T-helper 17 cell (primary cell): ENCODE measurements at places on chromosomes 5 and 9.

- no peak overlapping the region for H3K4me3 ChIP-seq
- H3K27ac ChIP-seq, result no peak overlapping the region
- DNase-seq, result no peak
- H3K27me3 ChIP-seq, result peaks cover 14% of the 10 kb centered on the region
- no peaks in the 10 kb centered on the region for H3K36me3 ChIP-seq
Observed at GRCh38 chr9:87138128-87139040, 191.1 kb upstream of the GAS1 start.

DNA sequence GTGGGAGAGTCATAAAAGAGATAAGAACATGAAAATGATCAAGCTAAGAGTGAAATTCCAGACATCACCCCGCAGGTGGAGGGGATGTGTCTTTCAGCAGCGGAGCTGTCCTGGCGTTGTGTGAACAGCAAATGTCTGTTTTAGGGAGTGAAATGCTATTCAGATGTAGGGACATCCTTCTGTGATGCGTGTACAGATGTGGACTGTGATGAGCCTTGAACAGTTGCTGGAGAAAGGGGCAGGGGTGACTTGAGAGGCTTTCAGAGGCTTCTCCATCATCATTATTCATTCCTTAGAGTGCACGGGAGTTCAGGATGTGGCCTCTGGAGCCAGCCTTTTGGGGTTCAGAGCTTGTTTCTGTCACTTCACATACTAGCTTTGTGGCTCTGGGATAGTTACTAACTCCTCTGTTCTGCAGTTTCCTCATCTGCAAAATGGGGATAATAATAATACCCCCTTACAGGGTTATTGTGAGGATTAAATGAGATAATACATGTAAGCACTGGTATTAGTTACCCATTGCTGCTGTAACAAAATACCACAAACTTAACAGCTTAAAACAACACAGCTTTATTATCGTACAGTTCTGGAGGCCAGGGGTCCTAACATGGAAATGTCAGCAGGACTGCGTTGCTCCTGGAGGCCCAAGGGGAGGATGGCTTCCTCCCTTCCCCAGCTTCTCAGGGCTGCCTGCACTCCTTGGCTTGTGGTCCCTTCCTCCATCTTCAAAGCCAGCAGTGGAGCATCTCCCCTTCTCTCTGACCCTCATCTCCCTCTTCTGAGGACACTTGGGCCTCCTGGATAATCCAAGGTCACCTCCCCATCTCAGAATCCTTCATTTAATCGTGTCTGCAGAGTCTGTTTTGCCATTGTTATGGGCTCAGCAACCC is 9.4 kb downstream of the TRAF1 start:
- no peaks in the 10 kb centered on the region for H3K27me3 ChIP-seq
- peaks cover 18% of the 10 kb centered on the region for H3K36me3 ChIP-seq
- H3K4me1 ChIP-seq, result peaks cover 61% of the 10 kb centered on the region
- H3K4me3 ChIP-seq, result peak overlapping the region; percentile 21
- H3K27ac ChIP-seq, result peak overlapping the region; percentile 96

DNA sequence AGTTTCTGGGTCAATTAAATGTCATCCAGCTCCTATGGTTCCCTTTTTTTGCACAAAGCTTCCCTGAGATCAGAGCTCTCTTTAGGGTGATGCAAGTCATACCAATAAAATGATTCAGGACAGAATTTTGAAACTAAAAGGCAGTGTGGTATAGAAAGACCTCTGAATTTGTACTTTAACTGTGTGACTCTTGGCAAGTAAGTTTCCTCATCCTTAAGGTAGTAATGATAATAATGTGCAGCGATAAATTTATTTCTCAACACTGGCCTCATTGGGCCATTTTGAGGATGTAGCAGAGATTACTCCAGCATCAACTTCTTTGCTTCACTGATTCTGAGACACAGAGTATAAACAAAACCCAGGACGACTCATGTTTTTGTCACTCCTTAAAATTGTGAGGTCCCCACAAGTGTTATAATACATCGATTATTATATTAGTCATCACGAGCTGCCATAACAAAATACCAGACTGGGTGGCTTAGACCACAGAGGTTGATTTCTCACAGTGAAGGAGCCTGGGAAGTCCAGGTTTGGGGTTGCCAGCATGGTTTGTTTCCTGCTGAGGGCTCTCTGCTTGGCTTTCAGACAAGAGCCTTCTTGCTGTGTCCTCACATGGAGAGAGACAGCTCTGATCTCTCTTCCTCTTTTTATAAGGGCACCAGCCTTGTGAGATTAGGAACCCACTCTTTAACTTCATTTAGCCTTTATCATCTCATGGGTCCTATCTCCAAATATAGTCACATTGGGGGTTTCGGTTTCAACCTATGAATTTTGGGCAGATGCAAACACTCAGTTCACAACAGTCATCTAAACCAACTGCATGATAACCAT is 293.0 kb downstream of the ZNF608 start:
- H3K36me3 ChIP-seq, result no peaks in the 10 kb centered on the region
- no peak overlapping the region for H3K4me3 ChIP-seq
- H3K27ac ChIP-seq, result no peak overlapping the region
- no peaks in the 10 kb centered on the region for H3K27me3 ChIP-seq
- no peak for DNase-seq
- H3K4me1 ChIP-seq, result no peaks in the 10 kb centered on the region

- DNase-seq, result no peak
- H3K27ac ChIP-seq, result no peak overlapping the region
- no peaks in the 10 kb centered on the region for H3K4me1 ChIP-seq
Observed at GRCh38 chr9:117541181-117541580, 126.3 kb upstream of the ASTN2 start.

GRCh38 chr5:128225245-128226030 is 141.9 kb downstream of the SLC12A2 start:
- H3K4me3 ChIP-seq, result no peak overlapping the region
- H3K27me3 ChIP-seq, result peaks cover 20% of the 10 kb centered on the region
- H3K4me1 ChIP-seq, result no peaks in the 10 kb centered on the region
- no peaks in the 10 kb centered on the region for H3K36me3 ChIP-seq

- no peak overlapping the region for H3K27ac ChIP-seq
- peaks cover 8% of the 10 kb centered on the region for H3K27me3 ChIP-seq
- H3K4me3 ChIP-seq, result no peak overlapping the region
- H3K4me1 ChIP-seq, result peaks cover 4% of the 10 kb centered on the region
- H3K36me3 ChIP-seq, result peaks cover 5% of the 10 kb centered on the region
- DNase-seq, result no peak
Observed at GRCh38 chr9:97109194-97109811, 70.4 kb upstream of the CTSV start.

GRCh38 chr9:133996531-133997520 is 4.7 kb upstream of the VAV2 start:
- H3K36me3 ChIP-seq, result no peaks in the 10 kb centered on the region
- no peak for DNase-seq
- H3K4me3 ChIP-seq, result no peak overlapping the region
- peaks cover 9% of the 10 kb centered on the region for H3K27me3 ChIP-seq
- no peak overlapping the region for H3K27ac ChIP-seq

- peak; percentile 64 for DNase-seq
- peak within 1 kb of the TSS; percentile 99 for H3K4me3 ChIP-seq
- H3K27me3 ChIP-seq, result no peaks in the 10 kb centered on the region
- peaks cover 5% of the 10 kb centered on the region for H3K36me3 ChIP-seq
Observed at GRCh38 chr5:177426566-177427210, at the start of gene GRK6. GRK6 (plus strand) TSS chr5:177426676; CDS start chr5:177426846, 170 bp downstream.

DNA sequence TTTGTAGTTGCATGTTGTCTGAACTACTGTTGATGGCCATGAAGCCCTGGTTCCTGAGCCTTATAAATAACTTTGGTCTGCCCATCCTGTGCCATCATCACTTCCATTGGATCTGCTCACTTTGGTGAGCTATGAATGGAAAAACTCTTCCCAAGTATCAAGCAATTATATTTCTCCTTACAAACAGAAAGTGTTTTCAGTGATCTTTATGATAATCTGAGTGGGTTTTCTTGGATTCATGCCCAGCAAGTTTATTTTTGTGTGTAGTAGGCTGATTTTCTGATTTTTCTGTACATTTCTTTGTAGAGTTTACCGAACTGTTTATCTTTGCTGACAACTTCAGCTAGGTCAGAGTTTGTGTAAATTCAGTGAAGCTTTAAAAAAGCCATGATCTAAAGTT is 31.0 kb downstream of the CAMK4 start:
- DNase-seq, result no peak
- peaks cover 45% of the 10 kb centered on the region for H3K4me1 ChIP-seq
- H3K36me3 ChIP-seq, result peaks cover 7% of the 10 kb centered on the region

DNA sequence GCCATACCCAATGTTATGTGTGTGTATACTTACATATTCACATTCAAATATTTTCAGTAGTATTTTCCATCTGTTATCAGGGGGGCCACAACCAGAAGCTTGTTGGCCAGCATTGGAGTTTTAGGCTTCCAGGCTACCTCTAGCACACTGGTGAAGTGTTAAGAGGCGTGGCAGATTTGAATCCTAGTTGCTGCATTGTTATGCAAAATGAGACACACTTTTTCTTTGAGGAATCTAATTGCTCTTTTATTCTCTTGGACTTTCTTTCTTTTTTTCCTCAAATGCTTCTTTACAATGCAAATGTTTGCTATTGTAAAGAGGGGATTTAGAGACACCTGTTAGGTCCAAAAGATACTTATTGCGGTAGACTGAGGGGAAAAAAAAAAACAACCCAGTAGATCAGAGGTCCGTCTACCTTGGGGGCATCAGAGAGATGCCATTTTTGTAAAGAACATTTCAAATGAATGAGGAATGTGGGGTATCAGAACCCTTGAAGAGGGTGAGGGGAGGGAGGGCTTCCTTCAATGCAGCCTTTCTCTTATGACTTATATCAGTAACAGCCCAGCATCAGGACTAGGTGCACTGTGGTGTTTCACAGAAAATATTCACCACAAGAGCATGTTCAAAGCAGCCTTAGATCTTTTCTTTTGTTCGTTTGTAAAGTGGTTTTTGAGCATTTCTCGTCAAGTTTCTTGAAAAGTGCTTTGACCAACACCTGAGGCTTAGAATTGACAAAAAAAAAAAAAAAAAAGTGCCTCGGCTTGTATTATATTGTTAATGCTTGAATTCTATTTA is 3.8 kb downstream of the SMARCA2 start:
- peaks cover 3% of the 10 kb centered on the region for H3K36me3 ChIP-seq
- peak overlapping the region; percentile 94 for H3K27ac ChIP-seq
- no peak for DNase-seq
- H3K27me3 ChIP-seq, result no peaks in the 10 kb centered on the region

- H3K27ac ChIP-seq, result peak overlapping the region; percentile 66
- DNase-seq, result no peak
- H3K4me3 ChIP-seq, result no peak overlapping the region
- H3K27me3 ChIP-seq, result no peaks in the 10 kb centered on the region
- H3K36me3 ChIP-seq, result peaks cover 16% of the 10 kb centered on the region
Observed at GRCh38 chr9:100340224-100340623, 12.5 kb downstream of the TEX10 start.

DNA sequence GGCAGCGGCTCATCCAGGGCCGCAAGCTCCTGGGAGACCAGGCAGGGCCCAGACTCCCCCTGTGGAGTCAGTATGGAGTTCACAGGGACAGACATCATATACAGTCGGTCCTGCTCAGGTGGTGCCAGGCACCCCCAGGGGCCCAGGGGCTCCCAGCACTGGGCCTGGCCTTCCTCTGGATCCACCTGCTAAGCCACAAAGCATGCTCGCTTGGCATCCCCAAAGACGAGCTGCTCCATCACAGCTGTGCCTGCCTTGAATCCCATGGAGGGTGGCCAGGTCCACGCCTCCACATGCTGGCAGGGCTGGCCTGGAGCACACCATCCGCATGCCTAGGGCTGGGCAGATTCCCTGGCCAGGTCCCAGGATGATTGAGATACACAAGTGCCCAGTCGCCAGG is 4.6 kb downstream of the BICD2 start:
- H3K27me3 ChIP-seq, result no peaks in the 10 kb centered on the region
- H3K36me3 ChIP-seq, result no peaks in the 10 kb centered on the region
- DNase-seq, result no peak
- H3K4me1 ChIP-seq, result peaks cover 45% of the 10 kb centered on the region
- no peak overlapping the region for H3K4me3 ChIP-seq
- no peak overlapping the region for H3K27ac ChIP-seq

- H3K4me1 ChIP-seq, result no peaks in the 10 kb centered on the region
- no peak overlapping the region for H3K4me3 ChIP-seq
- DNase-seq, result no peak
- no peaks in the 10 kb centered on the region for H3K36me3 ChIP-seq
Observed at GRCh38 chr9:101317735-101318134, 67.1 kb downstream of the BAAT start.

DNA sequence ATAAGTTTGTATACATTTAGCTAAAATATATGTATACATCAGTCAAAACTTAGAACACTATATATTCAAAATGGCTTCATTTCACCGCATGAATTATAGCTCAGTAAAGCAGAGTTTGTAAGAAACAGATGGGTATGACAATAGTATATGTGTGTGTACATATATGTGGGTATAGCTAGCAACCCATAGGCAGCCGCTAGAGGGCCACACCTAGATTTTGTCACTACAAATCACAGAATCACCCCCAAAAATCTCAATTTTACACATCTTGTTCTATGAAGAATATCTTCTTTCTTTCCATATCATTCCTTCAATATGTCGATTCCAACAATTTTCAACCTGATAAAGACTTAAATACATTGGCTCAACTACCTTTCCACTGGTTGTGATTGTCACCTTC is 357.8 kb upstream of the CCNG1 start:
- H3K36me3 ChIP-seq, result no peaks in the 10 kb centered on the region
- no peak overlapping the region for H3K4me3 ChIP-seq

GRCh38 chr5:165138236-165138635 is 1632.8 kb downstream of the MAT2B start:
- H3K36me3 ChIP-seq, result no peaks in the 10 kb centered on the region
- no peaks in the 10 kb centered on the region for H3K4me1 ChIP-seq
- no peak overlapping the region for H3K4me3 ChIP-seq
- no peak overlapping the region for H3K27ac ChIP-seq
- H3K27me3 ChIP-seq, result no peaks in the 10 kb centered on the region
- DNase-seq, result no peak

- no peaks in the 10 kb centered on the region for H3K4me1 ChIP-seq
- DNase-seq, result no peak
- H3K27ac ChIP-seq, result no peak overlapping the region
- H3K36me3 ChIP-seq, result no peaks in the 10 kb centered on the region
- H3K27me3 ChIP-seq, result no peaks in the 10 kb centered on the region
- no peak overlapping the region for H3K4me3 ChIP-seq
Observed at GRCh38 chr5:87705876-87706275, 293.1 kb upstream of the CCNH start.

DNA sequence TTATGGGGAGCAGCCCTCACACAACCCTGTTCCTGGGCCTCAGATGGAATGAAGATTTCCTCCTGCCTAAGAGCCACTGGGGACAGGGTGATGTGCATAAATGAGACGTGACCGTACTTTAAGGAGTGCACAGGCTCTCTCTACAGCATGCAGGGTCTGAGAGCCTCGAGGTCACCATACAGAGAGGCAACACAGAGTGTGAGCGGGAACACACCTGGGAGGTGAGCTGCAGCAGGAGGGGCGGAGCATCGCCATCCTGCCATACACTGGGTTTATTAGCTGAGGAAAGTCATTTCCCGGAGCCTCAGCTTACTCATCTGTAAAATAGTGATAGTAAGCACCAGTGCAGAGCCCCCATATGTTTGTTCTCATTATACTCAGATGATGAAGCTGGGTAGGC is 182.5 kb upstream of the RAD23B start:
- H3K27me3 ChIP-seq, result no peaks in the 10 kb centered on the region
- H3K4me1 ChIP-seq, result no peaks in the 10 kb centered on the region
- H3K36me3 ChIP-seq, result no peaks in the 10 kb centered on the region
- no peak overlapping the region for H3K27ac ChIP-seq
